ENCODE measurements at places on chromosomes 12 and 14.

DNA sequence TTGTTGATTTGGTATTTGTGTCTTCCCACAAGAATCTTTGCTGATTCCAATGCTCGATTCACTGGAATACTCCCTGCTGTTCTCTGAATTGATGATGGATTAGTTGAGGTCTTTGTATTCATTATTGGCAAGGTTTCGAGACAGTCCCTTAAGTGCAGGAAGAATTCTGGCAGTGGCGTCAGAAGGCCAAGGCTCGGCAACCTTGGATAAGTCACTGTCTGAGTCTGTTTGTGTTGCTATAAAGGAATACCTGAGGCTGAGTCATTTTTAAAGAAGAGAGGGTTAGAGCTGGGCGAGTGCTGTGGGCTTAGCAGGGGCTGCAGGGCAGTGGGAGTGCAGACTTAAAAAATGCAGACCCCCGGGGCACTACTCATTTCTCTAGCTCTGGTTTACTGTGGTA is 56.9 kb downstream of the CHST11 start:
- no peak for DNase-seq

DNA sequence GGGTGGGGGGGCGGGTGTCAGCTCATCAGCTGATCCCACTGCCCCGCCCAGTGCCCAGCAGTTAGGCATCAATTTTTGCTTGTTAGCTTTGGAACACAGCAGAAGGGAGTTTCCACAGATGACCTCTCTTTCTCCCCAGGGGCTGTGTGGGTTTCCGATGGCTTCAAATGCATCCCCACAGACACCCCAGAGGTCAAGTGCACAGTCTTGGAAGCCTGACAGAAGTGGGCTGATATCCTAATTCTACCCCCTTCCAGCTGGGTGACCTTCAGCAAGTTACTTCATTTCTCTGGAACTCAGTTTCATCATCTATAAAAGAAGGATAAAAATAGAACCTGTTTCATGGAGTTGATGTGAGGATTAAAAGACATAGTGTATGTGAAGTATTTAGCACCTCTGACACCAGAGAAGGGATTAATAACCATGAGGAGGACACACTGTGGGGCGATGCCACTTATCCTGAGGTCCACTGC is 22.0 kb downstream of the TTC9 start:
- DNase-seq = no peak

GRCh38 chr14:28348797-28349196 is 417.8 kb upstream of the FOXG1 start:
- DNase-seq = no peak

GRCh38 chr12:92292016-92292415 is 146.4 kb upstream of the BTG1 start:
- DNase-seq = no peak

DNA sequence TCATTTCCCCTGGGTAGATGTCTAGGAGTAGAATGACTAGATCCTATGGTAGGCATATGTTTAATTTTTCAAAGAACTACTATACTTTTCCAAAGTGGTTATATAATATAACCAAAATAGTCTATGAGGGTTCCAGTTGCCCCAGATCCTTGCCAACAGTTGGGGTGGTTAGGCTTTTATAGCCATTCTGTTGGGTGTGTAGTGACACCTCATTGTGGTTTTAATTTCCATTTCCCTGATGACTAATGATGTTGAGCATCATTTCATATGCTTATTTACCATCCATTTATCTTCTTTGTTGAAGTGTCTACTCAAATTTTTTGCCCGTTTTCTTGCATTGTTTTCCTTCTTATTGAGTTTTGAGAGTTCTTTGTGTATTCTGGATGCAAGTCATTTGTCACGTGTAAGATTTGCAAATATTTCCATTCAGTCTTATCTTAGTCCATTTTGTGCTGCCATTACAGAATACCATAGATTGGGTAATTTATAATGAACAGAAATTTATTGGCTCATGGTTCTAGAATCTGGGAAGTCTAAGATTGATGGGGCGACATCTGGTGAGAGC is 4.7 kb downstream of the SYNE2 start:
- DNase-seq = no peak

GRCh38 chr12:124277394-124278241 is 17.3 kb upstream of the RFLNA start:
- no peak for DNase-seq

- no peak for DNase-seq
Measured at GRCh38 chr12:131642771-131643170, 68.1 kb upstream of the SFSWAP start.

- DNase-seq = no peak
Measured at GRCh38 chr12:25655702-25656101, 102.6 kb upstream of the LMNTD1 start.

GRCh38 chr12:92623386-92623785 is 79.4 kb upstream of the PLEKHG7 start:
- no peak for DNase-seq

- DNase-seq = peak; percentile 87
Measured at GRCh38 chr14:49970474-49971147, 77.7 kb downstream of the ARF6 start.

- no peak for DNase-seq
Measured at GRCh38 chr12:114952573-114953271, 268.7 kb upstream of the TBX3 start.

- no peak for DNase-seq
Measured at GRCh38 chr12:112349431-112349830, 32.8 kb downstream of the HECTD4 start.

DNA sequence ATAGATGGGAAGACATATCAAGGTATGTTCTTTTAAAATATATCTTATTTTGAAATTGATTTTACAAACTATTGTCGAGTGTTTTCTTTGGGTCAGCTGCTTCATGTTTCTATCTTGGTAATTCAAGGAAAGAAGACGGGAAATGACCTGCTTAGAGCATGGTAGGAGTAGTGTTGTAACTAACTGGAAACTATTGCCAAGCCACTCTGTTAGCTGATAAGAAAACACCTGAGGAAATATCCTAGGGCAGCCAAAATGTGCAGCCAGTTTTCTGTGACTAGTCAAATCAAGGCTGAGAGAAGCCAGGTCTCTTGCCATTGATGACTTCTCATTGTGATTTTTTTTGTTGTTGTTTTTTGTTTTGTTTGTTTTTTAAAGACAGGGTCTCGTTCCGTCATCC is 30.2 kb downstream of the METAP2 start:
- DNase-seq = no peak

DNA sequence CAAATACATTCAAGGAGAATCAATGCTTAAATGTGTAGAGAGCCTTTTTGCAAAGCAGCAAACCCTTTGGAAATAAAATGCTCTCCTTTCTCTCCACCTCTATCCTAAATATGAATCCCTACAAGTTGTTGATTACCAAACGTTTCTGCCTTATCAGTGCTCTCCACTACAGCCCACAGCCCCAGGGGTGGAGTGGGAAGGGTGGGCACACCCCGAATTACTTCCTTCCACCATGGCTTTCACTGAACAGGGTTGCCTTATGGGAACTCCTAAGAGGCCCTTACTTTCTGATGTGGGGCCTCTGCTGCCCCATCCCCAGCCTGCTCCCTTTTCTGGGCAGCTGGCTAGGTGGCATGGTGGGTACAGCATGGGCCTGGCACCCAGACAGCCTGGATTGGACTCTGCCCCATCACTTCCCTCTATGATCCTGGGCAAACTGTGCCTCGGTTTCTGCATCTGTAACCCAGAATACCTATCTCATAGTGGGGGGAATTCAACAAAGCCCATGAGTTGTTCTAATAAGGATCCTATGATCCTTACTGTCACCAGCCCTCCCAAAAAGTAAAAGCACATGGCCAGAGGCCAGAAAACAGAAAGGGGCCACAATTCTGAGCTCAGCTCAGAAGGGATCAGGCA is 16.1 kb downstream of the AK7 start:
- DNase-seq = no peak

- DNase-seq = no peak
Measured at GRCh38 chr12:109931143-109931542, 31.1 kb downstream of the TCHP start.

GRCh38 chr14:86613786-86614185 is 1083.8 kb downstream of the FLRT2 start:
- DNase-seq = no peak

- no peak for DNase-seq
Measured at GRCh38 chr14:74618078-74618952, 6.3 kb upstream of the LTBP2 start.

DNA sequence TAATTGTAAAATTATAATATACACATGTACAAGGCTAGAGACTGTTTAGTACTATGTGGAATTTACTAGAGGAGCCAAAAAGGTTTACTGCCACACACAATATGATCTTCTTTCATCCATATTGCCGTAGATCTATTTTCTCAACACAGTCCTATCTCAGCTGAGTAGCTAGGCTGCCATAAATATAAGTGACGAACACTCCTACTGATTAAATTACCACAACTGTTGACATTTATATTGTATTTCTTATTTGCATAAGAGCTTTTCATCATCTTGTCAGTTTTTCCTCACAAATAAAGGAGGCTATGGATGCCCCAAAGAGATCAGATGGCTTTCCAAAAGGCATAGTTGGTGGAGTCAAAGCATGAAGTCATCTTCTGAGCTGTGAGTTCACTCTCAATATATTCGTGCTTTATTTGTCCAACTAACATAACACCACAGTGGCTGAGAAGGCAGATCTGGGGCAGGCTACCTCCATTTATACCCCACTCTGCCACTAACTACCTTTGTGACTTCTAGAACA is 78.6 kb downstream of the CCDC59 start:
- DNase-seq = no peak

DNA sequence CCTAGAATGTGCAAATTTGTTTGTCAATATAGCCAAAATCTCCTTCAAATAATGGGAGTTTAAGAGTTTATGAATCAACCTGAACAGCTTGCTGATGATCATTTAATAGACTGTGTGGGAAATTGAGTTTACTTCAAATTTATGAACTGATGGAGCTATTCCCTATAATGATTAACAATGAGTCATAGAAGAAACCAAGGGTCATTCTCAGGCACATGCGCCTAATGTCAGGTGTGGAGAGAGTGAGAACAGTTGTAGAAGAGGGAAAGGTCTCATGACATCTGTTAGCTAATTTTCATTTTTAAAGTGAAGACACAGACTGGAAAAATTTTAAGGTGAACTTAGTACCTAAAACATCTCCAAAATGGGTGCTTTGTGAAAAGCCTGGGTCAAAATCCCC is 191.8 kb downstream of the BMP4 start:
- DNase-seq = no peak

DNA sequence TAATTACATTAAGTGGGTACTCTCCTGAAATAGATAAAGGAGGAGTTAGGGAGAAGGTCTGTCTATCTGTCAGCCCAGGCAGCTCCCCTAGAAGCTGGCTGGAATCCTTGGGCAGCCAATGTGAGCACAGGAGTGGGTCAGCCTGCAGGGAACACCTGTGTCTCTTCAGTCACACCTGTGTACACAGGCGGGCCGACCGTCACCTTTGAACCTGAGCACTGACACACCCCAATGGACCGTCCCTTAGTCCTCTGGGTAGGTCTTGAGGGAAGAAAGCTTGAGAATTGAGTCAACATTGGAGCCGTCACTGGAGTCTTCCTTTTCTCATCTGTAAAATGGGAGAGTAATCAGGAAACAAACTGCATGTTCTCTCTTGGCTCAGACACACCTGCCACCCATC is 9.8 kb upstream of the GSC start:
- DNase-seq = no peak

DNA sequence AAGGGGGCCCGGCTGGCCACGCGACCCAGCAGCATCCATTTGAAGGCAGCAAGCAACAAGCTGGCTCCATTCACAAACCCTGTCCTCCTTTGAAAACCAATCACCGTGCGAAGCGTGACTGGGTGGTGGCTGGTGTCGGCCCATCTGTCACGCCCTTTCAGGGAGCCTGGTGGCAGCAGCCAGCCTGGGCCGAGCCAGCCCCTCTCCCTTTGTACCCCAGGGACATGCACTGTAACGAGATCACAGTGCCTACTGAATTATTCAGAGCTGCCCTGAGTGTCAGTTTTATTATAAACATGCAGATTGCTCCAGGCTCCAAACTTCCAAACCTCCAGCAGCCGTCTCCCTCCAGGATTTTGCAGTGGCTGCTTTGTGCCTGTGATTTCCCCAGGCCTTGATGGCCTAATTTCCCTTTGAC is 22.3 kb upstream of the CTDSP2 start:
- DNase-seq = peak; percentile 70

- no peak for DNase-seq
Measured at GRCh38 chr12:90970471-90970870, 15.5 kb upstream of the CCER1 start.

DNA sequence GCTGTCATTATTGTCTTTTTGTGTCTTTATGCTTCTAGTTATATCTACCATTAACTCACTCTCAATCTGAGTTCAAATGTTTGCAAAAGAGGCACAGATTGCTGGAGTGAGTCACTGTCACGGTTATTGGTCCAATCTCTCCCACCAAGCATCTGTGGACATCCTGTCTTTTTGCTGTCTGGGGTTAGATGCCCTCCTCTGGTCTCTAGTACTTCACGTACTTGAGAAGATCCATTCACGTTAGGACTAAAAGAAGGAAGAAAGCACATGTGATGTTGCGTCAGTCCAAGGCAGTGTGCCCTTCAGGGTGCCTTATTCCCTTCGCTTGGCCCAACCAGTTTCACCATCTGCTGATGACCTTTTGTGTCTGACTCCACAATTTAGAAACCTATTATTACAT is 72.3 kb upstream of the STXBP6 start:
- DNase-seq = no peak

- no peak for DNase-seq
Measured at GRCh38 chr12:95126736-95127135, 53.3 kb upstream of the NR2C1 start.

- DNase-seq = no peak
Measured at GRCh38 chr12:26863515-26863914, 30.5 kb upstream of the ITPR2 start.

DNA sequence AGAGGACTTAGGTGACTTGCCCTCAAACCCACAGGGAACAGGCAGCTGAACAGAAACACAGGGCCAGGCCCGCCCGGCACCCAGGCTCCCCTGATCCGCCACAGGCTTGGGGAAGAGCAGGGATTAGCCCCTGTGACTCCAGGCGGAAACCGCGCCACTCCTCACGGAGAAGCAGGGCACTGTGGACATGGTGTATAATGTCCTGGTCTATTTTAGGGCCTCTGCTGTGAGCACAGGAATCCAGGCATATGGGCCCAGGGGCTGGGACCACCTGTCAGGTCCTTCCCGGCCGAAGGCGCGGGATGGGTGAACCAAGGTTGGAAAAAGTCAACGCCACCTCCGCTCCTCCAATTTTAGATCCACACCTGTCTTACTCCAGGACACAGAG is 34.6 kb upstream of the MEG3 start:
- DNase-seq = no peak

GRCh38 chr12:96870946-96871345 is 36.1 kb upstream of the NEDD1 start:
- no peak for DNase-seq

DNA sequence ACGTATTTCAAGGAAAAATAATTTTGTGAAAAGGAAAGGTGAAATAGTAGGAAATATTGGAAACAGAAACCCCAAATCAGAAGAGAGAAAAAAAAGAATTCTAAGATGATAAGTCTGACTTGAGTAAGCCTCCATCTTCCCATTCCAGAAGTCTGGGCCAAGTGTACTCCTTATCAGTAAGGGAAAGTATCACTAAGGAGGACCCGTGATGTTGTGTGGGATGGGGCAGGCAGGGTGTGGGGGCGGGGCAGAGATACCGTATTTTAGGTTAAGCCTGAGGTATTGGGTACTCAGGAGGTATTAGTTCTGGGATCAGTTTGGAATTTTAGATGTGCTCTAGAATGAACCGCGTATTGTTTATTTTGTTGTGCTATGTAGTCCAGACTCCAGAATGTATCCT is 33.8 kb upstream of the PSMA6 start:
- DNase-seq = no peak
